Immature natural killer cell (primary cell): ENCODE measurements at places on chromosomes 4 and X.

GRCh38 chr4:77072195-77072753 is 3.5 kb downstream of the CCNI start:
- H3K27me3 ChIP-seq, result peaks cover 20% of the 10 kb centered on the region
- DNase-seq, result no peak
- H3K4me1 ChIP-seq, result peaks cover 14% of the 10 kb centered on the region
- H3K27ac ChIP-seq, result peak overlapping the region; percentile 73
- no peaks in the 10 kb centered on the region for H3K36me3 ChIP-seq
- H3K4me3 ChIP-seq, result peak overlapping the region; percentile 48

DNA sequence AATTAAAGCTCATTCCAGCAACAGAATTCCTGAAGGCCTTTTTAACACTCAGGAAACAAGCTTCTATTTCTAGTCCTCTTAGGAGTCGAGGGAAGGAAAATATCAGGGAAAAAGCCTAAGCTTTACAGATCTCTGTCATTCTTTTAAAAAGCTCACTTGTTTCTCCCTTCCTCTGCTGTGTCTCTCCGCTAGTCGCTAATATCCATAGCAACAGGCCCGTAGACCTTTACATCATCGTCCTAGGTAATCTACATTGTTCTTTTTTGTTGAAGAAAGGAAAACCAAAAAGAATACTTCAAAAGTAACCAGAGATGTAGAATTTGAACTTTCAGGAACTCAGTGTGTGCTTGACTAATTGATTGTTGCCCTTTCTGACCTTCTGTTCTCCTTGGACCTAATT is 45.9 kb upstream of the MTMR1 start:
- DNase-seq, result no peak
- H3K4me3 ChIP-seq, result no peak overlapping the region
- H3K27ac ChIP-seq, result no peak overlapping the region
- H3K36me3 ChIP-seq, result peaks cover 5% of the 10 kb centered on the region
- H3K4me1 ChIP-seq, result no peaks in the 10 kb centered on the region
- no peaks in the 10 kb centered on the region for H3K27me3 ChIP-seq

GRCh38 chrX:29233592-29234183 is 646.4 kb downstream of the IL1RAPL1 start:
- H3K36me3 ChIP-seq, result no peaks in the 10 kb centered on the region
- H3K27ac ChIP-seq, result no peak overlapping the region
- DNase-seq, result no peak

DNA sequence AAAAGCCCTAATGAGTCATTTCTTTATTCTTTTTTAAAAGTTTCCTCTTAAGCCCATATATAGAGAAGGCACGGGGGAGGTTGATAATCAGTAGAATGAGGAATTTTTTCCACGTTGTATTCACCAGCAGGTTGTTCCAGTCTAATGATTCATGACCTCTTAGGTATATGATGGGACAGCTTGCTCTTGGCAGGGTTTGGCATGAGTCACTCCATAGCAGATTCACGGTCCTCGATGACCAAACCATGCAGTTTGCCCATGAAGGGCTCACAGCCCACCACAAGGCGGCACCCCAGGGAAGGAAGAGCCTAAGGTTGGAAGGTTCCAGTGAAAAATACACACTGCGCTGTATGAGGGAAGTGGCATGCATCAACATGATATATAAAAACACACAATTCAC is 623.8 kb upstream of the DIPK2B start:
- no peak overlapping the region for H3K27ac ChIP-seq
- H3K4me3 ChIP-seq, result no peak overlapping the region
- DNase-seq, result no peak
- no peaks in the 10 kb centered on the region for H3K4me1 ChIP-seq
- H3K36me3 ChIP-seq, result no peaks in the 10 kb centered on the region

- H3K27me3 ChIP-seq, result peaks cover 16% of the 10 kb centered on the region
- no peak overlapping the region for H3K4me3 ChIP-seq
- no peaks in the 10 kb centered on the region for H3K36me3 ChIP-seq
- no peak overlapping the region for H3K27ac ChIP-seq
Observed at GRCh38 chr4:40333921-40334352, 1.2 kb upstream of the CHRNA9 start.

GRCh38 chr4:159487284-159487747 is 384.4 kb downstream of the RAPGEF2 start:
- no peaks in the 10 kb centered on the region for H3K36me3 ChIP-seq
- no peaks in the 10 kb centered on the region for H3K4me1 ChIP-seq
- no peak overlapping the region for H3K4me3 ChIP-seq
- peak; percentile 12 for DNase-seq

DNA sequence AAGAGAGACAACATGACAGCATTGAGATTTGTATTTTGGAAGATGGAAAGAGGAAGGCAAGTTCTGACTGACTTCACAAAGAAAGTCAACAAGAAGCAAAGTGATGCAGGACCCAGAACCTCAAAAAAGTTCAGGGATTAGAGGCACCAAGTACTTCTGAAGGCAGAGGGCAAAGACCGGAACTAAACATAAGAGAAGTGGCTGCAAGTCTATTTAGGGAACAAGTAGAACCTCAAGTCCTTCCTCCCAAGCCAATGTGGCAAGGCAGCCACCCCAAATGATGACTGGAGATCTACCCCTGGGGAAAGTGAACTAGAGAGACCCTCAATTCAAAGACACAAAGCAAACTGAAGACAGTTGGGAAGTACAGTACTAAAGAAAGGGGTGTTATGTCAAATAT is 46.6 kb downstream of the SLC39A8 start:
- H3K4me3 ChIP-seq, result no peak overlapping the region
- H3K36me3 ChIP-seq, result peaks cover 15% of the 10 kb centered on the region
- no peak overlapping the region for H3K27ac ChIP-seq
- no peaks in the 10 kb centered on the region for H3K4me1 ChIP-seq

GRCh38 chrX:5163663-5164062 is 1065.0 kb downstream of the NLGN4X start:
- H3K4me1 ChIP-seq, result no peaks in the 10 kb centered on the region
- no peak overlapping the region for H3K27ac ChIP-seq
- no peaks in the 10 kb centered on the region for H3K36me3 ChIP-seq
- no peak overlapping the region for H3K4me3 ChIP-seq

DNA sequence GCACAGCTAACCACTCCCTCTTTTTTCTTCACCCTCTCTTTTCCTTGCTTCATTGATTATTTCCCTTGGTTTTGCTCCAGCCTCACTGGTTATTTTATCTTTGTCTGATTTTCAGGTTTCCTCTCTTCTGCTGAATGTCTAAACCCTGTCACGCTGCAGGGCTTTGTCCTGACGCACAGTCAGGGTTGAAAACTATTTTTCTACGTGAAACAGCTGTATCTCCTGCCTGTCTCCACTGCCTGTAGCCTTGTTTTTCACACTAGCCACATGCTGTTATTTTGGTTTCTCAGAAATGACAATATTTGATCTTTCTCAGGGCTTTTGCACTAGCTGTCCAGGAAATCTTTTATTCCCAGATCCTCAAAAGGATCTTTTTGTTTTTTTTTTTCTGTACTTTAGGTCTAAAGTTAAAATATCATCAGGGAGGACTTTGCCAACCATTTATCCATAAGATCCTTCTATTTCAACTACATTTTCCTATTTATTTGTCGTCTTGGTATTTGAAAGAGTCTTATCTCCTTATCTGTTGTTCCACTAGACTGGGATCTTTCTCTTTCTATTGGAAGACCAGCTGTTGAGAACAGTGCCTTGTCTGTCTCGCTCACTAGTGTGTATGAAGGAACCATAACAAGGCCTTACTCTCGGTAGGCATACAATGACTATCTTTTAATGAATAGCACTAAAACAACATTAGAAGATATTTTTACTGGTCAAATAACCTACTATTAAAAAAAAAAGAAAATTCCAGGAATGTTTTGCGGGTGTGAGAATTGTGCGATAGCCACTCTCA is 164.3 kb downstream of the PDHA2 start:
- H3K4me1 ChIP-seq, result no peaks in the 10 kb centered on the region
- no peak overlapping the region for H3K27ac ChIP-seq
- H3K27me3 ChIP-seq, result peaks cover 1% of the 10 kb centered on the region
- DNase-seq, result no peak

GRCh38 chr4:168917138-168917779 is 92.8 kb downstream of the CBR4 start:
- H3K36me3 ChIP-seq, result peaks cover 4% of the 10 kb centered on the region
- no peak overlapping the region for H3K4me3 ChIP-seq
- H3K27me3 ChIP-seq, result no peaks in the 10 kb centered on the region
- DNase-seq, result peak; percentile 11

DNA sequence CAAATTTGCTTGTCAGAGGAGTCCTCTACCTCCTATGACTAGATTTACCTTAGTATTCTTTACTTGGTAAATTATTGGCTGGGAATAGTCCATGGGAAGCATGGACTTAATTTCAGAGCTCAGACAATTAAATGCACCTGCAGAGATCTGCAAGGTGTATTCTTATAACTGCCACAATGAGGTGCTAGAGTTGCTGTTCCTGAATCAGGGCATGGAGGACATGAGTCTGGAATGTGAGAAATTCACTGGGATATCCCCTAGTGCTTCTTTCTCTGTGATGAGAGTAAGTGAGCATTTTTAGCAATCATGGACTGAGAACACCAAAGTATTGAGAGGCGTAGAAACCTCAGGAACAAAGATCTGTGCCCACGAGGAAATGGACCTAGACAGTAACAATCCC is 32.9 kb upstream of the GRID2 start:
- no peaks in the 10 kb centered on the region for H3K36me3 ChIP-seq
- DNase-seq, result no peak
- no peaks in the 10 kb centered on the region for H3K4me1 ChIP-seq
- no peak overlapping the region for H3K4me3 ChIP-seq
- H3K27me3 ChIP-seq, result peaks cover 3% of the 10 kb centered on the region

GRCh38 chr4:40750461-40751258 is 905 bp downstream of the NSUN7 start:
- peak overlapping the region; percentile 27 for H3K4me3 ChIP-seq
- H3K36me3 ChIP-seq, result no peaks in the 10 kb centered on the region
- peaks cover 16% of the 10 kb centered on the region for H3K27me3 ChIP-seq
- DNase-seq, result no peak

DNA sequence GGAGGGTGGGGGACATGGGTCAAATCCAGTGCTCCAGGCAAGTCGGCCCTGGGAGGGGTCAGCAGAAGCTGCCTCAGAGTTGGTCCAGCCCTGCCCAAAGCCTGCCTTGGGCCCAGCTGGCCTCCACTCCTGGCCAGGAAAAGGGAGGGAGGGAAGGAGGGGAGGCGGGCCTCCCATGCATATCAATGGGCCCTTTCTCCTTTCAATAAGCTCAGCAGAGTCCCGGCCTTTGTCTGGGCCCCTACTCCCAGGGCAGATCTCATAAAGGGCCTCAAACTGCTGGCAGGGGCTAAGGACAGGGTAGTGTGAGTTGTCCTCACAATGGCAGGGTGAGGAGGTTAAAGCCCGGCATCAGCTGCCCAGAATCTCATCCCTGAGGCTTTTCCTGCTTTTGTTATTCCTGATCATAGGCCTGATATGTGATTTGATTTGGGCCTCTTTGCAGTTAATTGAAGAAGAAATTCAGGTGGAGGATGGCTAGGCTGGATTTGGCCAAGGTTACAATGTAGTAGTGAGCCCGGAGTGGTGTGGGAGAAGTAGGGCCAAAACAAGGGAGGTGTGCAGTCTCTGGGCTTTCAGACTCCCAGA is 121.1 kb upstream of the ATP6AP2 start:
- H3K27me3 ChIP-seq, result peaks cover 8% of the 10 kb centered on the region
- no peaks in the 10 kb centered on the region for H3K4me1 ChIP-seq
- DNase-seq, result no peak

DNA sequence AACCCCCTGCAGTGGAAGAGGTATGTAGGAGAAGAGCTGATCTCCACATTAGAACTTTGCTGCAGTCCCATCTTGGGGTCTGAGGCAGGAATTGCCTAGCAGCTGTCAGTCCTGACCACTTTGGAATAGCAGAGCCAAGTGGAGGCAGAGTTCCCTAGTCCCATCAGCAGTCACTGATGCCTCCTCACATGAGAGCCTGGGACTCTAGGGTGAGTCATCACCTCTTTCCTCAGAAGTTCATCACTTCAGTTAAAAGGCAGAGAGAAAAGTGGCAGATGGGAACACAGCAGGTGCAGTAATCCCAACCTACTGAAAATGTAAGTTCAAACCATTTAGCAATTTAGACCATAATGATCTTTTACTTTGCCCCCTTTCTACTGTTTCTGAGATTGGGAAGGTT is 73.9 kb upstream of the MED14 start:
- H3K27me3 ChIP-seq, result peaks cover 4% of the 10 kb centered on the region
- no peaks in the 10 kb centered on the region for H3K36me3 ChIP-seq
- no peak overlapping the region for H3K4me3 ChIP-seq
- no peak overlapping the region for H3K27ac ChIP-seq

GRCh38 chr4:86818841-86819240 is 30.3 kb downstream of the SLC10A6 start:
- no peak overlapping the region for H3K4me3 ChIP-seq
- no peaks in the 10 kb centered on the region for H3K36me3 ChIP-seq
- peaks cover 2% of the 10 kb centered on the region for H3K27me3 ChIP-seq

DNA sequence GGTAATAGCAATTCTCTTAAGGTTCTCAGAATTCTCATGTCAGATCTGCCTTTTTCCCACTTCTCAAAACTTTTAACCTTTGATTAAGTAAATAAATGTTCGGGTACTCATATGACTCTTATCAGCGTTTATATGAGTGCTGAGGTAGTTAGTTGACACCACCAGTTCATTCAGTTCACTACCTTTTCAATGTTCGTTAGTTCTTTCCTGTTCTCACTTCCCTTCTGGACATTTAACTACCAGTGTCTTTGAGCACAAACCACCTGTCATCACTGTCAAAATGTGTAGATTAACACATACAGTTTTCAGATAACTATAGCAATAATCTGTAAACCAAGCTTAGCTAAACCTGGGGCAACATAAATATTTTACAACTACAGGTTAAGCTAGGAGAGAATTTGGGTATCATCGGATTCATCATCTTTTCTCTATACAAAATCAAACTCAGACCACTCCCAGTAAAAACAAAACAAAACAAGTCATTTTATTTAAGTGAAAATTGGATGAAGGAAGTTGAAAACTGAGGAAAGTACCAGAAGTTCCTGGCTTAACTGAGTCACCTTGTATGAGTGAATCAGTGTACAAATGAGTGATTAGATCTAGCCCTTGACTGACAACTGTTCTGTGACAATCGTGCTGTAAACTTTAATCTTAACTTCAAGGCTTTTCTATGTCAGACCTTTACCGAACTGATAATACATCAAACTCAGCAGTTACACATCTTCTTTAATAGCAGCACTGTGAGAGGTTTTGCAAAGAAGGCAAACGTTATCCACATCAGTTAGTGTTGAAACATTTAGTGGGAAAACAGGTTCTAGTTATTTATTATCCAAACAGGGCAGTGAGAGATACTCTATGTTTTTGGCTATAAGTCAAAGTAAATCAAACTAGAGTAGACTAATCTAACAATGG is 41.9 kb downstream of the ARHGEF38 start:
- H3K27ac ChIP-seq, result no peak overlapping the region
- H3K4me3 ChIP-seq, result no peak overlapping the region
- H3K36me3 ChIP-seq, result no peaks in the 10 kb centered on the region
- no peak for DNase-seq
- no peaks in the 10 kb centered on the region for H3K4me1 ChIP-seq

GRCh38 chr4:155772459-155773195 is 13.8 kb downstream of the GUCY1B1 start:
- H3K4me1 ChIP-seq, result no peaks in the 10 kb centered on the region
- H3K4me3 ChIP-seq, result no peak overlapping the region
- DNase-seq, result no peak
- no peak overlapping the region for H3K27ac ChIP-seq
- H3K27me3 ChIP-seq, result peaks cover 2% of the 10 kb centered on the region
